ENCODE measurements at places on chromosomes 12 and 14.

- no peak for DNase-seq
These were observed 17.2 kb upstream of the CCER1 start for GRCh38 chr12:90972226-90972625.

DNA sequence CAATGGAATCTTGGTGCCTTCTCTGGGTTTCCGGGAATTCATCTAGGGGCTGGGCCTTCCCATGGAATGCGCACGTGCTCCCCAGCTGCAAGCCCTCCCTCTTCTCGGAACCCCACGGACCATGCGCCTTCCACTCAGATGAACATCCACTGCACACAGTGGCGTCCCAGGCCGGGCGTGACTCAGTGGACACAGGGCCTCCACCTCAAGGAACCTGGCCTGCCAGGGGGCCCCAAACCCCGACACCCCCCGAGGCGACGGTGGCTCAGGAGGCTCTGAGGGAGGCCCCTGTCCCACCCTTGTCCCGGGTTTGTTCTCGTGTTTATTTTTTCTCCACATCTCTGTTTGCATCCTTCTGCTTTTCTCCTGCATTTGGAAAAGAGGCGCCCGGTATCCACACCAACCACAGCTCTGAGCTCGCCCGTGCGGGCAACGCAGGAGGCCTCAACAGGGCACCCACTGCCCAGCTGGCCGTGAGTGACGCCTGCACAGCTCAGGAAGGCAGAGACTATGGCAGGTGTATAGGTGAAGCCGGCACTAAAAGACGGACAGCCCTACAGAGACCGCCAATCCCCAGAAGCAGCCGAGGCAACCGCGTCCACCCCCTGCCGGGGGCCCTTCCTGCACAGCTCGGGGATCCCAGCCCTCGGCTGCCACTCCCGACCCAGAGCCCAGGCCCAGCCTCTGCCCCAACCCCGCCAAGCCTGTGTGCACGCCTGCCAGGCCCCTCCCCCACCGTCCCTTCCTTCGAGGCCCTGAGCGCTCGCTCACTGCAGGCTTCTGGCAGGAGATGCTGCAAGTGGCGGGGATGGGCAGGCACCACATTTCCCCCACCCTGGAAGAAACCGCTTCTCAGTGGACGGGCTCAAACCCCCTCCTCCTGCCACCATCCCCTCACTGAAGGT, 23.8 kb upstream of the GALNT9 start:
- no peak for DNase-seq

GRCh38 chr14:101502761-101503392, 58.4 kb upstream of the DIO3 start:
- no peak for DNase-seq

DNA sequence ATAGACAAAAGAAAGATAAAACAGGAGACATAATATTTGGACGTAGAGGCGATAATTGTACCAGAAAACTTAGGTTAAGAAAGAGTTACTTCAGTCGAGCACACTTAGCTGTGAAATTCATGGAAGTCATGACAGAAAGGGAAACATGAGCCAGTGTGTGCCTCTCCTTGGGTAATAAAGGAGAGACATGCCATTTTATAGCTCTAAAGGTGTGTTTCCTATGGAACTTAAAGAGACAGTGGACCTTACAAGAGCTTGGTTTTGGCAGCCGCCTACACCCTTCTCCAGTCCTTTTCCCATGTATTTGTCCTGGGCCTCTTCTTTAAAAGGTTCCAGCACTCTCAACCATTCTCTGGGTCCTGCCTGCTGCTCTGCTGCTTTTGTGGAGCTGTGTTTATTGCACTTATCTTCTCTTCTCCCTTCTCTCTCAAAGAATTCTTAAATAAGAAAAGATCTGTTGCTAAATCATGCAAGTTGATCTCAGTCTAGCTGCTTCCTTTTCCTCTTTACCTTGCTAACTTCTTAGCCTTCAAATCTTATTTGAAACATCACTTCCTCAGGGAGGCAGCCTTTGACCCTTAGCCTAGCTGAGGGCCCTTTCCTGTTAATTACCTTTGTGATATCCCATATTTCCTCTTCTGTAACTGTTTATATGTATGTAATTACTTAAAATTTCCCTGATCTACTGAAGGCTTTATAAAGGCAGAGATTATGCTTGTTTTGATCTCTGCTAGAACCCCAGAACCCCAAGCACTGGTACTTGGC, 81.8 kb upstream of the EVL start:
- no peak for DNase-seq

GRCh38 chr12:77104286-77104685, 38.9 kb upstream of the E2F7 start:
- no peak for DNase-seq

DNA sequence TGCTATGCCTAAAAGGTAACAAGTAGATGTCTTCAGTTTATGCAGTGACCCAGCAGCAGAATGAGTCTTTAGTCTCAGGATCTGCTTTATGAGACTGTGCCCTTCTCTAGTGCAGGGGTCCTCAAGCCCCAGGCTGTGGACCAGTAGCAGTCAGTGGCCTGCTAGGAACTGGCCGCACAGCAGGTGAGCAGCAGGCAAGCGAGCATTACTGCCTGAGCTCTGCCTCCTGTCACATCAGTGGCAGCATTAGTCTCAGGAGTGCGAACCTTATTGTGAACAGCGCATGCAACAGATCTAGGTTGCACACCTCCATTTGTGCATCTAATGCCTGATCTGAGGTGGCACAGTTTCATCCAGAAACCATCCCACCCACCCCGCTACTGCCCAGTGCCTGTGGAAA, 38.4 kb downstream of the LRP6 start:
- DNase-seq = no peak

DNA sequence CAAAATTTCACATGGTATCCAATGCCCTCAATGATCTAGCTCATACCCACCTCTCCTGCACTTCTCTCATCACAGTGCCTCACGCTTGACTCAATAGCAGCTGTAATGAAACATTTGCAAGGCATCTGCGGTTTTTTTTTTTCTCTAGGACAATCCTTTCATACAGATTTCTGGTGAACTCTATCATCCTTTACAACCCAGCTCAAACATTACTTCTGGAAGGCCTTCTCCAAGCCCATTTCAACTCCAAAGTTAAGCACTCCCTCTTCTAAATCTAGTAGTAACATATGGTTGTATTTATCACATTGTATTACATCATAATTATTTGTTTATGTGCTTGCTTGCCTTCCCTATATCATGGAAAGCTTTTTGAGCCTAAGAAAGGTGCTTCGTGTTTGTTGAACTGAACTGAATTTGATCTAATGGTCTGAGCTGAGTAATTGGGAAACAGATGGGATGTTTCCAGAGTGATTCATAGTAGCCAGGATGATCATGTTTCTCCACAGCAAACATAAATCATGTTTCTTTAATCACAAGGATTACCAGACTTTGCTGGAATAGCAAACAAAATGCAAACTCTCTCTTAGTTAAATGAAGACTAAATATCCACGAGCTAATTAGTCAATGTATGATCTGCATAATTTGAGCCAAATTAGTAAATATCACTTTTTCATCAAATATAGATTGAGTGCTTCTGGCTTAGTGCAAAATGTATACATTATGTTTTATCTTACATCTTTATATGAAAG, 14.3 kb downstream of the CFL2 start:
- DNase-seq = no peak

DNA sequence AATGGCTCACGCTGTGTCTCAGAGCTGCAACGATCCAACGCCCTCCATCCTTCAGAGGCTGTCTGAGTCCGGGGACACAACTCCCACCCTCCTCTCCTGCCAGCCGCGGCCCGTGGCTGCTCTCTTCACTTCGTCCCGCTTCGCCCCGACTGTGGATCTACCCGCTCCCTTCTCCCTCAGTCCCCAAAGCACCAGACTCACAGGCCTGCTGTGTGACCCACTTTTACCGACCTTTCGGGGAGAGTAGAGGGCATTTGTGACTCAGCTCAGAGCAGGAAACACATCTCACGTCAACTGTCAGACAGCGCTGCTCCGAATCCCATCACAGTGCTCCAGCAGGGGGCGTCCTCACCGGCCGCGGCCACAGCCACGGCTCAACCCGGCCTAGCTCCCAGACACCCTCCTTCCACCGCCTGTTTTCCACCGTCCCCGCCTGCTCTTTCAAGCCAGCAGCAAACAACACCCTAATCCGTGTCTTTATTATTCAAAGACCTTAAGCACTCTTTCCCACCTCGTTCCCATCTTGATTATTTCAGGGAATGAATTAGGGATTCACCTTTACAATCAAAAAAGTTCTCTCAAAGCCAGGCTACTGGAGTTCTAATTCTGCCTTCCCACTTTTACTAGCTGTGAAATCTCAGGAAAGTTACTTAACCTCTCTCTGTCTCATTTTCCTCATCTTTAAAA, 5.0 kb upstream of the AQP2 start:
- DNase-seq = peak; percentile 80
